ENCODE measurements at places on chromosomes 12 and 14.
A peak's percentile ranks its signal among the peaks of the same experiment; 100 is the strongest.

DNA sequence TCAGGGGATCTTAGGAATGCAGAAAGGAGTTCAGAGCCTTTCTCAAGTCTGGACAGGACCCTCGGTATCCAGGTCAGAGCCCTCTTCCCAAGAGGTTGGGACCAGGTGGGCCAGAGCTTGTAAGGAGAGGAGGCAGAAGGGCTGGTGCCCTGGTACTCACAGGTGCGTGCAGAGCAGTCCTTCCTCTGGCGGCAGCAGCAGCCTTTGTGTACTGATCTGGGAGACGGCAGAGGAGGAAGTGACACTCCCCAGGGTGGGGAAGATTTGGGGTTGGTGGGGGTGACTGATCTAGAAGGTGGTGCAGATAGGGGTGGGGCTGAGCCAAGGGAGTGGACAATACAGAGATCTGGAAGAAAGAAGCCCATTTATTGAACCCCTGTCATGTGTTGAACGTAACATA lies at the start of gene ITGB7:
TSS of gene ITGB7 (minus strand) at position 210 of the 400 bp plus-strand sequence. CDS start 6,808 bp downstream, outside the sequence.
- peak; percentile 93 for DNase-seq

- DNase-seq, result peak; percentile 85
Measured at GRCh38 chr12:94603434-94604365, 46.7 kb downstream of the TMCC3 start.

DNA sequence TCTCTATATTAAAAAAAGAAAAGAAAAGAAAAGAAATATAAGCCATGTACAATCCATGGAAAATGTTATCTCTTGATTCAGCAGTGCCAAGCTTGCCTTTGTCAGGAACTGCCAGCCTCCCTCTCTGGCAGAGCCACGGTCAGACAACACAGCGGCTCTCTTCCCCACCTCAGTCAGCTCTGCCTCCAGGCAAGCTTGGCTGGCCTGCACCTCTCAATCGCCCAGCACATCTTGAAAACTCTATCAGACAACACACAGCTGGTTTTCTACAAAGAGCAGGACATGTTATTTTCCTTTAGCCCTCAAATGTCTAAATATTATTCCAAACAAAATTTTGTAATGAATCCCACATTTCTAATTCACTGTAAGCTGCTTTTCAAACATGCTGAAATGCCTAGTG lies 20.0 kb upstream of the GCH1 start:
- no peak for DNase-seq

GRCh38 chr12:111215881-111216280 lies 153.0 kb downstream of the PHETA1 start:
- DNase-seq, result no peak

- peak; percentile 59 for DNase-seq
Measured at GRCh38 chr12:112419297-112420133, 768 bp downstream of the PTPN11 start.

DNA sequence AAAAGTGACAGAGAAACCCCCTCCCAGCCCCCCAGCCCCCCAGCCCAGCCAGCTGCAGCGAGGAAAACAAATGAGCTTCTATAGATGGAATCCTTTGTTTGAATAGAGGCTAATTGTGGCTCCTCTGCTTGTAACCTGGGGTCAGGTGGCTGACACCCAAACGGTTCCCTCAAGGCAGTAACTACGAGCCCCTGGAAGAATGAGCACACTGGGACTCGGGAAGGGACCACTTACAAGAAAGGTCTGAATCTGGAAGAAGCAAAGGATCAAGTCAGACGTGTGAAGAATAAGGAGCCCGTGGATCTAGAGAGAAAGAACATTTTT lies 108.7 kb upstream of the FUT8 start:
- peak; percentile 70 for DNase-seq

Data from Karpas-422 (cell line).